ENCODE measurements at places on chromosomes 6 and 20.

- no peaks in the 10 kb centered on the region for H3K27me3 ChIP-seq
- no peak overlapping the region for H3K4me3 ChIP-seq
- H3K27ac ChIP-seq, result no peak overlapping the region
- ATAC-seq, result no peak
Measured at GRCh38 chr20:58438970-58439808, 50.2 kb downstream of the VAPB start.

DNA sequence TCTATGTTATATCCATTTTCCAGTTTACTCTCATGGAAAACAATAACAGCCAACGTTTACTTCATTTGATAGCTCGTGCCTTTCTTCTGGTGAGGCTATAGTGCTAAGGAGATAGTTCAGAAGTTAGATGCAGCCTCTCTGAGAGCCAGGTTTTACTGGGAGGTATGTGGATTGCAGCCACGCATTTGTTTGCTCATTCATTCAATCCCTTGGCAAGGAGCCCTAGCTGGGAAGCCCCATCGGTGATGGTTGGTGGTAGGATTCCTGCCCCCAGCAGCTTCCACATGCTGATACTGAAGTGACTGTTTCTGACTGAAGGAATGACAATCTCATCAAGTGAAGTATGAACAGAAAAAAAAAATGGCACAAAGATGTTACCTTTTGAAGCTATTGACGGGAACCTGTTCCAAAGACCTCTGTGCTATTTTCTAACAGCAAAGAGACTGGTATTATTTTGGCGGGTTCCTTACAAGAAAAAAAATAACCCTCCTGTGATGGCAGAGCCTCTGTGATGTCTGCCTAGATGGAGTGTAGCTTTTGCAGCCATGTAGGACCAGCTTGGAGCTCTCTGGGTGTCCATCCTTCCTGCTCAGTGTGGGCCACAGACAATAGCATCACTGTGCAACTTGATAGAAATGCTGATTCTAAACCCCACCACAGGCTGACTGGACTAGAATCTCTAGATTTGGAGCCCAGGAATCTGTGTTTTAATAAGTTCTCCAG lies 30.6 kb downstream of the SNAP25 start:
- no peak overlapping the region for H3K4me3 ChIP-seq
- no peak for ATAC-seq
- peaks cover 5% of the 10 kb centered on the region for H3K27me3 ChIP-seq

DNA sequence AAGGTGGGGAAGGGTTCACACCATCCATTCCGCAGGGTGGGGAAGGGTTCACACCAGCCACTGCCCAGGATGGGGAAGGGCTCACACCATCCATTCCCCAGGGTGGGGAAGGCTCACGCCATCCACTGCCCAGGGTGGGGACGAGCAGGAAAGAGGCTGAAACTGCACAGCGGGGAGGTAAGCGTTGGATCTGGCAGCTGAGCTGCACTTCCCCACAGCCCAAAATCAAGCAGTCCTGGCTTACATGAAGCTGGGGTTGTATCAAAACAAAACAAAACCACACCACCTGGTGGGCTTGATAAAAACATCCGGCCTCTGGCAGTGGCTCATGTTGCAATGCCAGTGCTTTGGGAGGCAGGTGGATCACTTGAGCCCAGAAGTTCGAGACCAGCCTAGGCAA lies 268.5 kb downstream of the TAF4 start:
- no peaks in the 10 kb centered on the region for H3K36me3 ChIP-seq
- H3K4me3 ChIP-seq, result no peak overlapping the region
- no peak for ATAC-seq
- H3K4me1 ChIP-seq, result no peaks in the 10 kb centered on the region
- peaks cover 50% of the 10 kb centered on the region for H3K27me3 ChIP-seq
- H3K27ac ChIP-seq, result no peak overlapping the region

DNA sequence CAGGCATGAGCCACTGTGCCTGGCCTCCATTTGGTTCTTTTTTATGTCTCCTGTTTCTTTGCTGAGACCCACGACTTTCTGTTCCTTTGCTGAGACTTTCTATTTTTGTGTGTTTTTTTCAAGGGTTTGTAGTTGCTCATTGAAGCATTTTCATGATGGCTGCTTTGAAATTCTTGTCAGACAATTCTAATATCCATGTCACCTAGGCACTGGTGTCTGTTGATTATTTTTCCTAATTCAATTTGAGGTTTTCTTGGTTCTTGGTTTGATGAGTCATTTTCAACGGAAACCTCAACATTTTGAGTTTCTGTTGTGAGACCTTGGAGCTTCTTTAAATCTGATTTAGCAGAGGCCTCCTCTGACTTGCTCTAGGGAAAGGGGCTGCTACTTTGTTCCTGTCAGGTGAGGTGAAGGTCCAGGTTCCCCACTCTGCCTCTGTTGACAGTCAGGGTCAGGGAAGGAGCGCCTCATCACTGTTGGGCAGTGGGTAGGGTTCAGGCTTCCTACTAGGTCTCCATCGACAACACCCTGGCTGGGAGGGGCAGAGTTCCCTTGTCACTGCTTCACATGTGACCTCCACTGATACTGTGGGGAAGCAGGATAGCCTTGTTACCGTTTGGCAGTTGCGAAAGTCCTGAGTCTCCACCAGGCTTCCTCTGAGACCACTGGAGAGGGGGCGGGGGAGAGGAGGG lies 67.2 kb upstream of the RNF24 start:
- ATAC-seq, result no peak
- H3K4me1 ChIP-seq, result peaks cover 25% of the 10 kb centered on the region
- no peaks in the 10 kb centered on the region for H3K27me3 ChIP-seq

DNA sequence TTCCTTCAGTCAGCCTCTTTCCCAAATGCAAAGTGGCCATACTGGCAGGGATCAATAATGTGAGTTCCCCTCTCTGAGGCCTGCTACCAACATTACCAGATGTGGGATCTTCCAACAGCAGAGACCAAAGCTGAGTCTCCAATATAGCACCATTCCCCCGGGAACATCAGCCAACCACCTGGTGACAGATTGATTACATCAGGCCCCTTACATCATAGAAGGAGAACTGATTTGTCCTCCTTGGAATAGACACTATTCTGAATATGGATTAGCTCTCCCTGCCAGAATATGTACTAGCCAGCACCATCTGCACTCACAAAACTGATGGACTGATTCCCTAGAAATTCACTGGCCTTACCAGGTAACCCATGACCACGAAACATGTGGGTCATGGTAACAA lies 61.9 kb upstream of the CARMIL1 start:
- H3K27ac ChIP-seq, result no peak overlapping the region
- no peak for ATAC-seq
- no peaks in the 10 kb centered on the region for H3K4me1 ChIP-seq

DNA sequence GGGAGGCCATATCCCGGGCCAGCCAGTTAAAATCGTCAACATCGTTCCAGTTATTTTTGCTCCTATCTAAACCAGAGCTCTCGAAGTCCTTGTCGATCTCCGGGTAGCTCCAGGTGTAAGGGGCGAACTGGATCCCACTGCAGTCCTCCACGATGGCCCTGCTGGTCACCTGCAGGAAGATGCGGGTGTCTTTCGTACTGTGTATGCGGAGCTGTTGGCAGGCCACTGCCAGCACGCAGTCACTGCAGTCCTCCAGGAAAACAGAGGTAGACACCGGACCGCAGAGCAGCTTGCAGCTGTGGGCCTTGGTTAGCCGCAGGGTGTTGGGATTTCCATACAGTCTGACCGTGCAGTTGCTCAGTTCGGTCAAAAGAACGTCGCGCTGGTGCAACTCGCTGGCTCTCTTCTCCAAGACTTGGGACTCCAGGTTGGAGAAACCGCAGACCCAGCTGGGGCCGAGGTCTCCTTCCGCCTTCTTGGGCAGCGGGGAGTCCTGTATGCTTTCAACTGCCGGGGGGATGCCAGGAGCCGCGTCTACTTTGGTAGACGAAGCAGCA lies 742 bp downstream of the TBCC start:
- peak overlapping the region; percentile 93 for H3K27ac ChIP-seq
- H3K4me1 ChIP-seq, result peaks cover 5% of the 10 kb centered on the region
- peak overlapping the region; percentile 86 for H3K4me3 ChIP-seq
- H3K27me3 ChIP-seq, result no peaks in the 10 kb centered on the region
- no peak for ATAC-seq

DNA sequence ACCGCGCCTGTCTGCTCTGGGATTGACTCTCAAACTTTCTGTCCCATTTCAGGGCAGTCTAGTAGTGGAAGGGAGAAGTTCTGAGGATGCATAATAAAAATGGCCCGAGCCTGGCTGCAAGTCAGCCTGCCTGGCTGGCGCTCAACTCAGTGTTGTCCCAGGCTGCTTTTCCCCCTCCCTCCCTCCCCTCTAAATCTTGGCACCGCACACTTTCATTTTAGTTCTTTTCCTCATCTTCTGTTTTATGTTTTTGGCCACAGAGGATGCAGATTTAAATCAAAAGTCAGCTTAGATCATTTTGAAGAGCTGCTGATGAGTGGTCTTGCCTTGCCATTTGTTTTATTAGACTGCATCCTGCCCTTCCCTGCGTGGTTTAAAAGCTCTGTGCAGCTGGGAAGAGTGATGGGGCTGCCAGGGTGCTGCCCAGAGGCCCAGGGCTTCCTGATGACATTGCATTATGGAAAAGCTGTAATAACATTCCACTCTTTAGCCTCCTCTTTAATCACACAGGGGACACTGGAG lies 6.5 kb upstream of the UQCC2 start:
- no peak for ATAC-seq
- no peak overlapping the region for H3K4me3 ChIP-seq
- no peaks in the 10 kb centered on the region for H3K36me3 ChIP-seq
- peaks cover 3% of the 10 kb centered on the region for H3K27me3 ChIP-seq

DNA sequence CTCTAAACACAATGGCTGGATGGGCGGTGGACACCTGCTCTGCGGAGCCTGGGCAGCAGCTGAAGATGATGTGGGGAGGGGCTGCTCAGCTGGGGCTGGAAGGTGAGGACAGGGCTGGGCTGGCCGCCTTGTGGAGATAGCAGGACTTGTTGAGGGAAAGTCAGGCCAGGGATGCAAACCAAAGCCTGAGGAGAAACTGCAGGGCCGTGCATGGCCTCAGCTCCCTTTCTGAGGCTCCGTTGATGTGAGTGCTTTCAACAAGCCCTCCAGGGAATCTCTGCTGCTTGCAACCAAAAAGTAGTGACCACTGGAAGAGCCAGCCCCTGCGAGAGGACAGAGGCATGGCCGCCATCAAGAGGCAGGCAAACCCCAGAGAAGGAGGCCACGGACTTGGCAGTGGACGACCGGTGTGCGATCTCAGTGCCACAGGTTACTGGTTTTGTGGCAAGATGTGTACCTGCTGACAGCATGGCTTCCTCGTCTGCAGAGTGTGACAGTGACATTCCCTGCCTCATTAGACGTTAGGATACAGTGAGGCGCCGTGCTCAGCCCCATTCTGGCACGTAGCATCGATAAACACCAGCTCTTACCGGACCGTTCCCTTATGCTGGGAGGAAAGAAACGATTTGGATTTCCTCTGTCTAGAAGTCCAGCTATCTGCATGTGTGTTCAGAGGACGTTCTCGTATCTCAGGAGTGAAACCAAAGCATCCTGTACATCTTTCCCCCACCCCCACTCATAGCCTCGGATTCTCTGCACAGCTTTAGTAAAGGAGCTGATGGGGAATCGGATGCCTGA lies 37.9 kb downstream of the ERMARD start:
- no peak for ATAC-seq
- H3K27me3 ChIP-seq, result no peaks in the 10 kb centered on the region
- H3K36me3 ChIP-seq, result peaks cover 4% of the 10 kb centered on the region
- H3K4me1 ChIP-seq, result no peaks in the 10 kb centered on the region
- H3K27ac ChIP-seq, result peak overlapping the region; percentile 79

DNA sequence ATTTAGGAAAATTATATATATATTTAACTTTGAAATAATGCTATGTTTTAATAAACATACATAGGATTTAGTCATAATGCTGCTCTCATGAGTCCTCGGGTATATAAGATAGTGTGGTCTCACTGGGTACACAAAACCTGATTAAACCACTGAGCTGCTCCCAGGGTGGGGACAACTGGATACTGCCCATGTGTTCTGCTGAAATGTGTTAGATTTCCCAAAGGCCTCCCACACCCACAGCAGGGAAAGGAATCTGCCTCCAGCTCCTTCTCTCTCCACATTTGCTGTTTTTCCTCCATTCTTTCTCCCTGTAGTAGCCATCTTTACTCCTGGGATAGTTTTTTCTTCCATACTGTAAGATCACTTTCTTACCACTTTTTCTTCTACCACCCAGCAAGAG lies 69.2 kb upstream of the TRAF3IP2 start:
- no peak overlapping the region for H3K27ac ChIP-seq
- H3K4me3 ChIP-seq, result no peak overlapping the region
- peak; percentile 60 for ATAC-seq
- no peaks in the 10 kb centered on the region for H3K36me3 ChIP-seq
- H3K27me3 ChIP-seq, result no peaks in the 10 kb centered on the region

- no peak overlapping the region for H3K4me3 ChIP-seq
- no peaks in the 10 kb centered on the region for H3K36me3 ChIP-seq
- H3K27me3 ChIP-seq, result peaks cover 6% of the 10 kb centered on the region
- no peak overlapping the region for H3K27ac ChIP-seq
- no peaks in the 10 kb centered on the region for H3K4me1 ChIP-seq
Measured at GRCh38 chr6:168182366-168182765, 103.4 kb upstream of the FRMD1 start.

GRCh38 chr20:63974402-63975200 lies 4.8 kb downstream of the SAMD10 start:
- ATAC-seq, result no peak
- no peaks in the 10 kb centered on the region for H3K27me3 ChIP-seq
- peaks cover 22% of the 10 kb centered on the region for H3K4me1 ChIP-seq
- H3K4me3 ChIP-seq, result no peak overlapping the region

- H3K36me3 ChIP-seq, result no peaks in the 10 kb centered on the region
- peaks cover 10% of the 10 kb centered on the region for H3K4me1 ChIP-seq
- H3K27me3 ChIP-seq, result no peaks in the 10 kb centered on the region
- H3K27ac ChIP-seq, result no peak overlapping the region
Measured at GRCh38 chr6:158268361-158269147, 43.7 kb upstream of the TULP4 start.

DNA sequence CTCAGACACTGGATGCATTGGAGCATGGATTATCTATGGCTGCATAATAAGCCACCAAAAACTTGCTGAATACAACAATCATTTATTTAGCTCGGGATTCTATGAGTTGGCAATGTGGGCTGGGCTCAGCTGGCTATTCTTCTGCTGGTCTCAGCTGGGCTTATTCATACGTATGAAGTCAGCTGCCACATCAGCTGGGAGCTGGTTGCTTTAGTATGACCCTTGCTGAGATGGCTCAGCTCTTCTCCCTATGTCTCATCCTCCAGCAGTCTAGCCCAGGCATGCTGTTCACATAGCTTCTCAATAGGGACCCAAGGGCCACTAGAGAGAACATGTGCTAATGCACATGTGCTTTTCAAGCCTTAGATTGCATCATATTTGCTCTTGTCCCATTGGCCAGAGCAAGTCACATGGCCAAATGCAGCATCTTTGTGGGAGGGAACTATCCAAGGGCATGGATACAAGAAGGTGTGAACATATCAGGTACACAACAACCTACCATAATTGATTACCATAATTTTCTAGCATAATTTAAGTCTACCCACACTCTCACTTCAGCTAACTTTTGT lies 444.6 kb downstream of the KIF16B start:
- H3K4me1 ChIP-seq, result no peaks in the 10 kb centered on the region
- no peaks in the 10 kb centered on the region for H3K27me3 ChIP-seq
- no peaks in the 10 kb centered on the region for H3K36me3 ChIP-seq
- H3K4me3 ChIP-seq, result no peak overlapping the region
- no peak for ATAC-seq

GRCh38 chr6:30727920-30728553 lies 7.9 kb downstream of the TUBB start:
- ATAC-seq, result no peak
- no peak overlapping the region for H3K4me3 ChIP-seq
- peaks cover 69% of the 10 kb centered on the region for H3K4me1 ChIP-seq
- H3K27ac ChIP-seq, result no peak overlapping the region

- ATAC-seq, result no peak
- no peak overlapping the region for H3K27ac ChIP-seq
- peaks cover 53% of the 10 kb centered on the region for H3K27me3 ChIP-seq
- no peaks in the 10 kb centered on the region for H3K4me1 ChIP-seq
- no peaks in the 10 kb centered on the region for H3K36me3 ChIP-seq
Measured at GRCh38 chr6:168148231-168148849, 69.3 kb upstream of the FRMD1 start.
